Aorta (tissue), 5 donors: ENCODE measurements at places on chromosomes 1 and 21.
A peak's percentile ranks its signal among the peaks of the same experiment; 100 is the strongest.

DNA sequence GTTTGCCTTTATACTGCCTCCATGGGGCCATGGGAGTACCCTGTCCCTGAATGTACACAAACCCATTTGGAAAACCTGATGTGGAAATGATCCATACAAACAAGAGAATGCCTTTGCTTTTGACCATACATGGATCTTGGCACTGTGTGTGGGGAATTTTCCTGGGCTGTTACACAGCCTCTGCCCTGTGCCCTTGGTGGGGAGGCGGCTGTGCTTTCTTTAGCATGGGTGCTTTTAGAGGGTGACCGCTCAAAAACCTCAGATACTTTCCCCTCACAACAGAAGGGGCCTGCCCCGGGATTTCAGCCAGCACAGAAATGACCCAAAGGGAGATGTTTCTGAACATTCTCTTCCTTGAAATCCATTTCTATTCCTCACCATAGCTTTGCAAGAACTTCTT lies 194.8 kb downstream of the LMO4 start:
- no peak for DNase-seq

DNA sequence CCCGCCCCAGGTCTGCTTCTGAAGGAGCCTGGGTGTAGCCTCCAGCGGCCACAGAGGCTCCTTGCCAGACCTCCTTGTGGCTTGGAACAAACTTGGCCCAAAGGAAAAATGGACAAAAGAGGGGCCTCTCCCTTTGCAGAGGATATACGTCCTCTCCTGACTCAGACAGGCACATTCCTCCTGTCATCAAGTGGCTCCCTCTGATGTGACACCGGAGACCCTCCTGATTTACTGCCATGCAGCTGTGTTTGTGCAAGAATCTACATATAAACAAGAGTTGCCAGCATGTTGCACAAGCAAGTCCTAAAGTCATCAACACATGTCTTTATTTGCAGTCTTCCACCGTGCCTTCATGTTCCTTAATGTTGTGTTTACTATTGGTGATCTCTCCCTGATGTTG lies 54.1 kb upstream of the F3 start:
- no peak for DNase-seq

DNA sequence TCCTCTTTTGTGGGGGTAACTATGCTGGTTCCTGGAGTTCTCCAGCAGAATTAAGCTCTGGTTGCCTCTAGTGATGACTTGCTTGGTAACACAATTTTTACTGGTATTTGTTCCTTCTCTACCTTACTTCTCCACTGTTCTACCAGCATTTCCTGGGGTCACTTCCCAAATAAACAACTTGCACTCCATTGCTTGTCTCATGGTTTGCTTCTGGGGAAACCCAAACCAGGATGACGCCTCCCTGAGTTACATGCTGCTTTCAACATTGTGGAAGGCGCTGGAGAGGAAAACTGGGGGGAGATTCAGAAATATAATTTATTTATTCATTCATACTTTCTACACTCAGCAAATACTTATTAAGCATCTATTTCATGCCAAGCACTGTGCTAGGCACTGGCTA lies 55.3 kb upstream of the AK4 start:
- no peak for DNase-seq

GRCh38 chr1:191414981-191415640 lies 743.2 kb upstream of the RGS18 start:
- DNase-seq, result no peak

DNA sequence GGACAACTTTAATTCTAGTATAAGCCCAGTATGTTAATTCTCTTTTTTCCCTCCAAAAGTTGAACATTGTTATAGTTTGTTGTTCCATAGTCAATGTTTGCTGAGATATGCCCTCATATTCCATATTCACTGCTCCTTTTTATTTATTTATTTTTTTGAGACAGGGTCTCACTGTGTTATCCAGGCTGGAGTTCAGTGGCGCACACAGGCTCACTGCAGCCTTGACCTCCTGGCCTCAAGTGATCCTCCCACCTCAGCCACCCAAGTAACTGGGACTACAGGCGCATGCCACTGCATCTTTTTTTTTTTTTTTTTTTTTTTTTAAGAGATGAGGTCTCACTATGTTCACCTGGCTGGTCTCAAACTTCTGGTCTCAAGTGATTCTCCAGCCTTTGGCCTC lies 38.7 kb downstream of the GFI1 start:
- DNase-seq, result no peak

DNA sequence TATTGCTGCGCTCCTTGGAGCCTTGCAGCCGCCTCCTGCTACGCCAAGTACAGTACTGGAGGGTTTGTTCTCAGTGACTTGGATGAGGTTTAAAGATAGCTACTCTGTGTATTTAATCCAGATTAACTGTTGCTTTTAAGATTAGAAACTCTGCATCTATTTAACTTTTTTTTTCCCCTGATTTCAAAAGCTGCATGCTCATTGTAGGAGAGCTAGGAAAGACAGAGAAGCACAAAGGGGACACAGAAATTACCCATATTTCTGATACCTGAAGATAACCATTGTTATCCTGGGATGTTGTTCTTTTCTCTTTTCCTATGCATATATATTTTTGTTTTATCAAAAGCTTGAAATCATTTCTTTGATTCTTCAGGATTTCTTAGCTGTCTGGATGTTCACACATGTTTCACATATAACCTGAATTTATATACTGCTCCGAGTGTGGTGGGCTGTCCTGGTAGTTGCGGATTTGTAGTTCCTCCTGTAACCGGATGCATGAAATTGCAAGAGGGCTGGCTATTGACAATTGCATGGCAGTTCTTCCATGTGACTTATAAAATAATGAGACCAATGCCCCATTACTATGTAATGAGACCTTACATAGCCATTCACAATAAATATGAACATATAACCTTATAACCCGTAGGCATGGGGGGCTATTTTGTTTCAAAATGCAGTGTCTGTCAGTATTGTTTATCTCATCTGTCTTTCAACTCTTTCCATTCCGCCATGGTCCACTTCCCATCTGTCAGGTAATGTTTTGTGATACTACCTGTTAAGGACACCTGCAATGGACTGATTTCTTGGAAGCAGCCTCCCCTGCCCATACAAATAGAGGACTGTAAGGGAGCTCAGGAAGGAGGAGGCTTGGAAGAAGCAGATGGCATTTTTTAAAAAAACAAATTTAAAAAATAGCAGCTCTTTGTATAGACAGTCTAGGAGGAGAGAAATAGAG lies 1.4 kb downstream of the RAVER2 start:
- no peak for DNase-seq

DNA sequence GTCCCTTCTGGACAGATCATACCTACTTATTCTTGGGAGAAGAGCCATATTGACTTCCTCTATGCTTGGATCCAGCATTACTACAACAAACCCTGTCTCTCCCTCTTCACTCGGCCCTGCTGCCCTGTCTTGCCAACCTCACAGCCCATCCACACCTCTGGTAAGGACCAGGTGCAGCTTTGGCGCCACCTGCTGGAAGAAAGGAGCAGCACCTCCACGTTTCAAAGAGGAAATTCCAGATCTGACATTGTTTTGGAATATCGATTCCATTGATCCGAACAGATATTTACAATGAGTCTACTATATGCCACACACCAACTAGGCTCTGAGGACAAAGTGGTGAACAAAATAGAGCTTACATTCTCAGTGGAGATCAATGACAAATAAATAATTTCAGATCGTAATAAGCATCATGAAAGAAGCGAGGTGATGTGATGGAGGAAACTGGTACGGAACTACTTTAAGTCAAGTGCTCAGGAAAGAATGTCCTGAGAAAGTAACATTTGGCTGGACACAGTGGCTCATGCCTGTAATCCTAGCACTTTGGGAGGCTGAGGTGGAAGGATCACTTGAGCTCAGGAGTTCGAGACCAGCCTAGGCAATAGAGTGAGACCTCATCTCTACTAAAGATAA lies 18.7 kb downstream of the MFSD2A start:
- peak; percentile 92 for DNase-seq

DNA sequence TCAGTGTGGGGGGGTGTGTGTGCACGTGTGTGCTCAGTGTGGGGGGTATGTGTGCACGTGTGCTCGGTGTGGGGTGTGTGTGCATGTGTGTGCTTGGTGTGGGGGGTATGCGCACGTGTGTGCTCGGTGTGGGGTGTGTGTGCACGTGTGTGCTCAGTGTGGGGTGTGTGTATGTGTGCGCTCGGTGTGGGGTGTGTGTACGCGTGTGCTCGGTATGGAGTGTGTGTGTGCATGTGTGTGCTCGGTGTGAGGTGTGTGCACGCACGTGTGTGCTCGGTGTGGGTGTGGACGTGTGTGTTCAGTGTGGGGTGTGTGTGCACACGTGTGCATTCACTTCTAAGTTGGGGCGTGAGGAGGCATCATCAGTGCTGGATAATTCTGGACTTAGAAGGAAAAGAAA lies 77.9 kb downstream of the PRDM16 start:
- no peak for DNase-seq

GRCh38 chr1:57549300-57549699 lies 125.4 kb upstream of the DAB1 start:
- no peak for DNase-seq

- DNase-seq, result no peak
Measured at GRCh38 chr1:36135796-36136195, 10.8 kb upstream of the COL8A2 start.

GRCh38 chr21:46500224-46500861 lies 41.7 kb downstream of the DIP2A start:
- DNase-seq, result no peak

DNA sequence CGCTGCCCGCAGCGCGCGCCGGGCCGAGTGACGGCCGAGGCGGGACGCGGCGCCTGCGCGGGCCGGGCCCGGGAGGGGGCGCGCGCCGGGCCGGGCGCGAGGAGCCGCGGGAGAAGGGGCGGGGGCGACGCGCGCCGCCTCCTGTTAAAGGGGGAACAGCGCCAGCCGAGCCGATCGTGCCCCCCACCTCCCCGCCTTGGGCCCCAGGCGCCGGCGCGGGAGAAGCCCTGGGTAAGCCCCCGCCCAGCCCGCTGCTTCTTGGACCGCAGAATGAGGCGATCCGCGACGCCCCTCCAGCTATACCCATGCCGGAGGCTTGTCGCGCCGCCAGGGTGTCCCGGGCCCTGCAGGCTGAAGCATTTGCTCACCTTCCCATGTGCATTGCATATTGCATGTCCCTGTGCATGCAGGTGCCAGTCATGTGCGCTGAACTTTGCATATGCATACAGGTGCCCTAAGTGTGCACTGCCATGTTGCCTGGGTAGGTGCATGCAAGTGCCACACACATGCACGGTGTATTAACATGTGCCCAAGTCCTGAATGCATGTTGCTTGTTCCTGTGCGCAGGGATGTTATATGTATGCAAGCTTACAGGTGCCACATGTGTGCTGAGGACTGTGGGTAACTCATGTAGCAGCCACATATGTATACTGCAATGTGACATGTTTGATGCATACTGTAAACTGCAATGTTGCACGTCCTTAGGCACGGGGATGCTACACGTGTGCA lies at the start of gene ADGRB2:
Gene ADGRB2 (minus strand): TSS at position 29 of the 729 bp plus-strand sequence. CDS start 7,119 bp downstream, outside the sequence.
- DNase-seq, result no peak

DNA sequence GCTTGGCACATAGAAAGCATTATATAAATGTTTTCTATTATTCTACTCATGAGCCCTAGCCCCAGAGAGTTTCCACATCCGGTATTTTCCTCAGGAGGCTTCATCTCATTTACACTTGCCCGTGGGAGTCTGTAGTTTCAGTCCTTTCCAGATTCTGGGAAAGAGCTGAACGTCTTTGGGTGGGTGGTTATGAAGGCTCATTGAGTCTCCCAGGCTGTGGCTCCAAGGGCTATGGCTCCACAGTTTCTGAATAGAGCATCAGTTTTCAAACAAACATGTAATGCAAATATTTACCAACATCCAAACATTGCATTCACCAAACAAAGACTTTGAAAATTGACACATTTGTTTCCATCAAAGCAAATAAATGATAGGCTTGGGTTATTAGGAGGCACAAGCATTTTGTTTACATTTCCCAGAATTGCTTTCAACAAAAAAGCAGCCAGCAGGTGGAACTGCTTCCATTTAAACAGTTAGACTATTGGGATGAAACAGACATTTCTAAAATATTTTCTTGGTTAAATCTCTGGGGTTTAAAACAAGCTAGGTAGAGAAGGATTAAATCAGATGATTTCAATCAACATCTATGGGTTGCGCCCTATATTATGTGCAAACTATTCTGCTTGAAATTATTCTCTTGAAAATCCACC lies 1.3 kb upstream of the LEMD1 start:
- no peak for DNase-seq
